HepG2 (cell line): ENCODE measurements at places on chromosomes 7 and 10.

- peaks cover 36% of the 10 kb centered on the region for H3K27me3 ChIP-seq
- no peak for DNase-seq
- peaks cover 22% of the 10 kb centered on the region for H3K4me1 ChIP-seq
- no peak overlapping the region for H3K4me3 ChIP-seq
These were observed 15.7 kb downstream of the SLC13A4 start for GRCh38 chr7:135712182-135712782.

- H3K27me3 ChIP-seq: no peaks in the 10 kb centered on the region; the same call in 1 of the 2 replicates
- H3K27ac ChIP-seq: no peak overlapping the region
- DNase-seq: no peak
- H3K4me1 ChIP-seq: no peaks in the 10 kb centered on the region
These were observed 156.8 kb upstream of the FRMD4A start for GRCh38 chr10:14487488-14487883.

- H3K4me3 ChIP-seq: no peak overlapping the region
- no peak overlapping the region for H3K27ac ChIP-seq
- no peaks in the 10 kb centered on the region for H3K36me3 ChIP-seq
- no peaks in the 10 kb centered on the region for H3K27me3 ChIP-seq
These were observed 139.7 kb downstream of the ADK start for GRCh38 chr10:74290708-74291107.

- no peak for DNase-seq
- no peaks in the 10 kb centered on the region for H3K36me3 ChIP-seq
- H3K27ac ChIP-seq: no peak overlapping the region
- H3K27me3 ChIP-seq: no peaks in the 10 kb centered on the region
These were observed 108.4 kb upstream of the FAM3C start for GRCh38 chr7:121504482-121504881.

DNA sequence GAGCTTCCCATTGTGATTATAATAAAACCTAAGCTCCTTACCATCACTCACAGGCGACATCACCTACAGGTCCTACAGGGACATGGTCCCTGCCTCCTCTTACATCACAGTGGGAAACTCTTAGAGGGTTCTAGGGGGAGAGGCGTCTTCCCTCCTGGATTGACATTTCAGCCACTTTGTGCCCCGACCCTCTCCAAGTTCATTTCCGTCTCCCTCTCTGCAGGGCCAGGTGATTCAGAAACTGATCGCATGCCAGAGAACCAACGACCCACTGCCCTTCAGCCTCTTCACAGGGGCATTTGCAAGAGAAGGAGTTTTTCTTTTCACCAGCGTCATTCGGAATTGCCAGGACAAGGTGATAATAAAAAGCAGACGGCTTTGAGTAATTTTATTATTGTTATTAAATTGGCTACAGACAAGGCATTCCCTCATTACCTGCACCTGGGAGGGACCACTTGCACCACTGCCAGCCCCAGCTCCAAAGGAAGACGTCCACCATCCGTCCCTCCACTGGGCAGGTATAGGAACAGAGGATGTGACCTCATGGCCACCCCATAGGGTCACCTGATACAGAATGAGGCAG lies 85.8 kb upstream of the CUX1 start:
- no peak overlapping the region for H3K4me3 ChIP-seq
- no peak for DNase-seq
- no peaks in the 10 kb centered on the region for H3K36me3 ChIP-seq
- H3K27ac ChIP-seq: no peak overlapping the region
- H3K4me1 ChIP-seq: peaks cover 26% of the 10 kb centered on the region
- H3K27me3 ChIP-seq: no peaks in the 10 kb centered on the region; the same call in 1 of the 2 replicates

GRCh38 chr7:25117226-25118047 lies 7.6 kb downstream of the CYCS start:
- peaks cover 22% of the 10 kb centered on the region for H3K36me3 ChIP-seq
- H3K27ac ChIP-seq: no peak overlapping the region
- peaks cover 21% of the 10 kb centered on the region for H3K4me1 ChIP-seq
- H3K27me3 ChIP-seq: no peaks in the 10 kb centered on the region
- H3K4me3 ChIP-seq: no peak overlapping the region
- DNase-seq: peak; percentile 39

DNA sequence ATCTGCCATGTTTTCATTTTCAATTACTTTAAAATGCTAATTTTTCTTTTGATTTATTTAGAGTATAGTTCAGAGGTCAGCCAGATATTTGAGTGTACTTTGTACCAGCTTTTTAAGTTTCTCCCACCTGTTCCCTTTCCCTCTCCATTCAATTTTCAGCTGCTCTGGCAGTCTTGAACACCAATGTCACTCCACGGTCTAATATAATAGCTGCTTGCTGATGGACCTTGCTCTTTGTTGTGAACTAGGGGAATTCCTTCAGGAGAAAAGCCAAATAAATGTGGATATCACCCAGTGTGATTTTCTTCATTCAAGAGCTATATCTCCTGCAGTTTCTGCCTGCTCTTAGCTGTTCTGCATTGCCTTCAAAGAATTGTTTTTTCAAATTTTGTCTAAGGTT lies 3.9 kb upstream of the HPS1 start:
- DNase-seq: no peak
- no peaks in the 10 kb centered on the region for H3K27me3 ChIP-seq
- H3K4me3 ChIP-seq: no peak overlapping the region
- H3K4me1 ChIP-seq: peaks cover 34% of the 10 kb centered on the region

DNA sequence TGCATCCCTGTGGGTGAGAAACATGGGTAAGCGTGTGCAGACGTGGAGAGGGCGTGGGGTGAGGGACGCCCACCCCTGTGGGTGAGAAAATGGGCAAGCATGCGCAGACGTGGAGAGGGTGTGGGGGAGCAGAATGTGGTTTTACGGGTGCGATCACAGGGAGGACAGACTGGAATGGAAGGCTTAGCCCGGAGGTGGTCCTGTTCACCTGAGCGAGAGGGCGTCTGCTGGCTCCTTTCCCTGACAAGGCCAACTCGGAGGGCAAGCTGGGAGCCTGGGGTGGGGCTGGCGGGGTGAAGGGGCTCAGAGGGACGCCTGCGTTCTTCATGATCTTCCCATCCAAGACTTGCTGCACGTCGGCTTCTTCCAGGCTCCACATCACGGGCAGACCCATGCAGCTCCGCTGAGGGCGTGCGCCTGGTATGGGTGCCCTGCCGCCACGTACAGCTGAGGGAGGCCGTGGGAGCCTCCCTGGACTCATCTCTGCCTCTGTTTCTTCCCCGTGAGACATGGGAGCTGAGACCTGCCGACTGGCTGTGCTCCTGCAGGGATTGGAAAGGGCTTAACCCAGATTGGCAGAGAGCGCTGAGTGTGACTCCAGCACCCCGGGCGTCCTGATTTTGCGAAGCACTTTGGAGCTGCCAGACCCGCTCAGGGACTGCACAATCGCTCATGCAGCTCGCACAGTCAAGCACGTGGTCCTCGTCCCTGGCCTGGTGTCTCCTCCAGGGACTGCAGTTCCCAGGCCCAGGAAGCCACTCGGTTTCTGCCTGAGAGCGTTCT lies 74.3 kb upstream of the SHH start:
- no peaks in the 10 kb centered on the region for H3K36me3 ChIP-seq
- H3K27ac ChIP-seq: no peak overlapping the region
- peaks cover 10% of the 10 kb centered on the region; the same call in 1 of the 2 replicates for H3K27me3 ChIP-seq
- no peak overlapping the region for H3K4me3 ChIP-seq
- DNase-seq: no peak

DNA sequence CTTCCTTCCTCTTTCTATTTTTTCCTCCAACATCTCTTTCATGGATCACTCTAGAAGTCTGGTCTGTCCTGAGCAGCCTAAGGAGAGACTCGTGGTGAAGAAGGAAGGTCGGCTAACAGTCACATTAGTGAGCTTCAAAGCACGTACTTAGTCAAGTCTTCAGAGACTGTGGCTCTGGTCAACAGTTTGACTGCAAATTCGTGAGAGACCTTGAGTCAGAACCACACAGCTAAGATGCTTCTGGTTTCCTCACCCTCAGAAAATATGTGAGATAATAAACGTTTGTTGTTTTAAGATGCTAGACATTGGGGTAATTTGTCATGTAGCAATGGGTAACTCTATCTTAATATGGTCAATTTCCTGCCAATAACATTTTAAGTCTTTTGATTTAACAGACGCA lies 126.2 kb upstream of the LRRN3 start:
- H3K36me3 ChIP-seq: no peaks in the 10 kb centered on the region
- DNase-seq: no peak
- H3K4me3 ChIP-seq: no peak overlapping the region
- no peaks in the 10 kb centered on the region for H3K27me3 ChIP-seq

DNA sequence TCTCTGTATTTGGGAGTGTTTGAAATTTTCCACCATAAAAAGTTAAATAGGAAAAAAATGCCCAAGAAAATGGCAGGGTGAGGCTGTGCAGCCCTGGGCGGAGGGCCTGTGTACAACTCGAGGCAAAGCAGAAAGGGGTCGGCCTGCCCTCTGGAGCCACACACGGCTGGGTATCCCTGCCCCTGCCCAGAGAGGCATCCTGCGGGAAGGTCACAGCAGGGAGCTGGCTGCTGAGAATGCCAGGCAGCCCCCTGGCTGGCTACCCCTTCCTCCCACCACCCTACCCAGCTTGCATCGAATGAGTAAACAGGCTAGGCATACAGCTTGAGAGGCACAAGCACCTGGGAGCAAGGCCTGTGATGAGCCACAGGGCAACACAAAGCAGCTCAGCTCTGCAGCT lies 46.1 kb downstream of the CAMK2B start:
- H3K27me3 ChIP-seq: peaks cover 12% of the 10 kb centered on the region
- no peaks in the 10 kb centered on the region for H3K36me3 ChIP-seq
- H3K27ac ChIP-seq: no peak overlapping the region

- H3K4me3 ChIP-seq: no peak overlapping the region
- H3K36me3 ChIP-seq: peaks cover 83% of the 10 kb centered on the region
- DNase-seq: no peak
- H3K27ac ChIP-seq: no peak overlapping the region
These were observed 8.0 kb downstream of the ZNF518A start for GRCh38 chr10:96138102-96138501.

GRCh38 chr10:131908151-131908550 lies 7.3 kb downstream of the PPP2R2D start:
- peaks cover 63% of the 10 kb centered on the region for H3K4me1 ChIP-seq
- H3K27me3 ChIP-seq: no peaks in the 10 kb centered on the region
- H3K4me3 ChIP-seq: no peak overlapping the region
- H3K36me3 ChIP-seq: peaks cover 17% of the 10 kb centered on the region
- peak; percentile 38 for DNase-seq

DNA sequence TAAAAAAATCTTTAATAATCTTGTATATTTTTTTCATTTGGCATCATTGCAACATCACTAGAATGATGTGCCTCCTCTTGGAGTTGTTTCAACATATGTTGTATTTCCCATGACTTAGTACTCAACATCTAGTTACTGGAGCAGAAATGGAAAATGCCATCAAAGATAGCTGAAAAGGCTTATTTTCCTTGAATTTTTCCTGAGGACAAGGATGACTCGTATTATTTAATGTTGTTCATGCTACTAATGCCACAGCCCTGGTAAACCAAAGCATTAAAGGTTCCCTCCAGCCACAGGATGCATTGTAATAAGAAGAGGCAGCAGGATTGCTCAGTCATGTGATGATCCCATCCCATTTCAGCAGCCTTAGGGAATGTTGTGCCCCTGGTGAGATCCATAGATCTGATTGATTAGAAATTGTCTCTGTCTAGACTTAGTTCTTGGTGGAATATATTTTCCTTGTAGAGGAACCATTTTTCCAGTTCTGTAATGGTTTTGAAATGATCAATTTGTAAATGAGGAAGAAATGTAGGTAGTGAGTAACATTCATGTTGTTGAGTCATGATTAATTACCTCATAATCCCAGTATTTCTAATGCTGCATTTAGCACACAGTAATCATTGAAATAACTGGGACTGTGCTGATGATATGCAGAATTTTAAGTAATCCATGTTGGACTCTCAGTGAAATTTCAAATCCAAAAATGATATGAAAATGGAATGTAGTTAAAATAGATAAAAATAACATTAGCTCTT lies 91.3 kb upstream of the SMIM30 start:
- no peak for DNase-seq
- no peaks in the 10 kb centered on the region for H3K27me3 ChIP-seq
- H3K4me1 ChIP-seq: no peaks in the 10 kb centered on the region

GRCh38 chr10:131371571-131371970 lies 60.0 kb upstream of the TCERG1L start:
- H3K36me3 ChIP-seq: no peaks in the 10 kb centered on the region
- DNase-seq: no peak
- H3K4me3 ChIP-seq: no peak overlapping the region

DNA sequence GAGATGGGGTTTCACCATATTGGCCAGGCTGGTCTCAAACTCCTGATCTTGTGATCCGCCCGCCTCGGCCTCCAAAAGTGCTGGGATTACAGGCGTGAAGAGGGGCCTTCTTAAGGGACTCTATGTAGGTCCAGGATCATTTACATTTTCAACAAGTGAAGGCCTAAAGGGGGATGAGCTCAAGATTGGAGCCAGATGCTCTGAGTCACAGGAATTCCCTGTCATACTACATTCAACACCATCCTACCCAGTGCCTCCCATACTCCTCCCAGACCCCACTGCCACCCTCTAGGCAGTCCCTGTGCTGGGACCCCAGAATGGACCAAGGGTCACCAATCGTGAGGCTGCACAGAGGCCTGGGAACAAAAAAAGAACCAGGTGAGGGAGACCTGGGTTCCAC lies 29.9 kb downstream of the CYTH3 start:
- H3K4me3 ChIP-seq: no peak overlapping the region
- peaks cover 9% of the 10 kb centered on the region; the same call in 1 of the 2 replicates for H3K4me1 ChIP-seq
- H3K27me3 ChIP-seq: peaks cover 1% of the 10 kb centered on the region; the same call in 1 of the 2 replicates

DNA sequence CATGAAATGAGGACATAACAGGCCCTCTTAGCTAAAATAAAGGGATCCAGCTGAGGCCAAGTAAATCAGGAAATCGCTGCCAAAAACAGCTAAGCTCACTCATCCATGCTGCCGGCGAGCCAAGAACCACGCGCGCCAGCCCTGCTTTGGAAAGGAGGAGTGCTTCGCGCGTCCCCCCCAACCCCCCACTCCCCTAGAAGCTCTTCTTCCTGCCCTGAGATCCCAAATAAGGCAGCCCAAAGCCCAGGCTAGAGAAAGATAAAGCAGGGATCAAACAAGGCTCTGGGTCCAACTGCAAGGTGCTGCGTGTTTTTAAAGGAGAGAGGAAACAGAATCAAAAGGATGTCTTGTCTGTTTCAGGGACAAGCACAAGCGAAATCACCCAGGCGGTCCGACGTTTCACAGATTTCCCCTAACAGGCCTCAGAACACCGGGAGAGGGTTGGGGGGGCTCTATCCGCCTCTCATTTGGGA lies 168.3 kb upstream of the AUTS2 start:
- H3K27me3 ChIP-seq: no peaks in the 10 kb centered on the region
- no peaks in the 10 kb centered on the region for H3K36me3 ChIP-seq
- H3K27ac ChIP-seq: no peak overlapping the region
- no peak for DNase-seq

- H3K4me3 ChIP-seq: peak overlapping the region; percentile 40
- H3K4me1 ChIP-seq: peaks cover 22% of the 10 kb centered on the region
- H3K27ac ChIP-seq: no peak overlapping the region
- H3K36me3 ChIP-seq: no peaks in the 10 kb centered on the region
- no peaks in the 10 kb centered on the region for H3K27me3 ChIP-seq
These were observed 14.3 kb upstream of the CUL1 start for GRCh38 chr7:148684289-148684830.

- no peak overlapping the region for H3K4me3 ChIP-seq
- H3K4me1 ChIP-seq: peaks cover 55% of the 10 kb centered on the region
- no peaks in the 10 kb centered on the region for H3K27me3 ChIP-seq
- peak overlapping the region; percentile 26 for H3K27ac ChIP-seq
These were observed 36.1 kb downstream of the GRK5 start for GRCh38 chr10:119243488-119243887.
